Activated naive CD4-positive, alpha-beta T cell treated with anti-CD3 and anti-CD28 coated beads, Interleukin-2, amount 10 ng/mL, durations not matched to agents 7 days and 5 days (primary cell): ENCODE measurements at places on chromosomes 2 and 18.

DNA sequence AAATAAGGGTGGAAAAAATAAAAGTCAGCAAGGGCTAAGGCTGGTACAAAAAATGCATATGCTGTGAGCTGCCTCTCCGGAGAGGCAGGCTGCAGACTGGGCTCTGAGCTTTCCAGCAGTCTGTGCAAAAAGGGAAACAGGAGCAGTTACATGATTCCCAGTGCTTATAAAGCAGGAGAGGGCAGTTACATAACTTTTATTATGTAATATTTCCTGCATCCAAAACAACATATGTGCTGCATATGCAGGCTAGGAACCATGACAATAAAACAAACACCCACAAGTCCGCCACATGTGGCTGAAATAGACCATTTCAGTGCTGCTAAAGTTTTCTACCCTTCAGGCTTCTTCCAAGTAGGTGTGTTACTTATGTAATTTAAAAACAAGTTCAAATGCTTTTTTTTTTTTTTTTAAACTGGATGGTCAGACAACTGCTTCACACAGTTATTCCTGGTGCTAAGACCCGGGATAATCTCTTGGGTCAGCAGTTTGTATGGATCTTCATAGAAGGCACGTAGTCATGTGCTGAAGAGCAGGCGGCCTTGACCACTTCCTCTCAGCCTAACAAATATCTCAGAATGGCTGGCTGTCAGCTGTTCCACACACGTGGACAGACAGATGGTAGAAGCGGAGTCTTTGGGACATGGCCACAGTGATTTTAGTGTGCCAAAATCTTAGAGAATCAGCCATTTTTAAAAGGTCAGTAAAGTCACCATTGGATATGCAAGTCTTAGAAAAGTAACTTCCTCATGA lies 43.5 kb downstream of the ARMC9 start:
- no peak for DNase-seq

DNA sequence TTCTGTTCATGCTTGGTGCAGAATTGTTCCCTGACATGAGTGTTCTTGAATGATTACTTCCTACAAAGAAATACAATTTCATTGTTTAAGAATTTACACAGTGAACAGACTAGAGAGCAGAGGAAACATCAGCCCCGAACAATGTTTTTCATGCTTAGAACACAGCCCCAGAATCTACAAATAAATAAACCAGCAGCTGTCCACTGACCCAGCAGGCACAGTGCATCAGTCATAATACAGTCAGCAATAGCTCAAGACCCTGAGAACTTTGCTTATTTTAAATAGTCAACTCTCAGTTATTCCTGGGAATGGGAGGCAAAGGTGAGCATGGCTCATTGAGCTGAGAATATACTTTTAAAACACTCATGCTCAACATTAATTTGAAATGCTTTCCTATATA lies 38.4 kb downstream of the XIRP2 start:
- no peak for DNase-seq

DNA sequence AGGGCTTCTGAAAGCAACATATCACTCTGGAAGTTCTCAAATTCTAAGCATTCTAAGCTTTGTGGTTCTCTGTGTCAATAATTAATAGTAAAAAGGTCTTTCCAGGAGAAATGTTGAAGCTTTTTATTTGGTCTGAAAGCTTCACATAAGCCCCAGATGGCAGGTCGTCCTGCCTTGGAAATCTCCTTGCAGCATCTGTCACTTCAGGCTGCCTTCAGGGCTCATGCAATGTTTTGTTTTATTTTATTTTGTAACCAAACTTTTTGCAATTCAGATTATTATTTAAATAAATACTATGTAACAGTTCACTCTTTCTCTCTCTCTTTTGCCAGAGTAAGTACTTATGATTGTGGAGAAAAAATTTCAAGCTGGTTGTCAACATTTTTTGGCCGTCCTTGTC lies 46.7 kb upstream of the FHOD3 start:
- DNase-seq: no peak

DNA sequence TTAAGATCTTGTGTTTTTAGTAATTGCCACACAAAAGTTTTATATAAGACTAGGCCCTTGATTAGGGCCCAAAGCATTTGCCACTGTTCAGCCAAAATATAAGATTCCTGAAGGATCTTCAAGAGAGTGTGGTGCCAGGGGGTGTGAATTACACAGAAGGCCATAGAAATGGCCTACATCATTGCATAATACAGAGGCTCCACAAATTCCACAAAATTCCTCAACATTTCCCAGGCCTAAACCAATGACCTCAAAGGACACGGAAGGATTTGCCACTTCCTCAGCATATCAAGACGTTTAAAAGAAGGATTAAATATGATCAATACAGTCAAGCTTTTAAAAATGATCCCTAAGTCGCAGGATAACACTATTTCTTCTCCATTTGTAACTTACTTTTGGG lies 24.1 kb downstream of the COL6A3 start:
- DNase-seq: no peak

DNA sequence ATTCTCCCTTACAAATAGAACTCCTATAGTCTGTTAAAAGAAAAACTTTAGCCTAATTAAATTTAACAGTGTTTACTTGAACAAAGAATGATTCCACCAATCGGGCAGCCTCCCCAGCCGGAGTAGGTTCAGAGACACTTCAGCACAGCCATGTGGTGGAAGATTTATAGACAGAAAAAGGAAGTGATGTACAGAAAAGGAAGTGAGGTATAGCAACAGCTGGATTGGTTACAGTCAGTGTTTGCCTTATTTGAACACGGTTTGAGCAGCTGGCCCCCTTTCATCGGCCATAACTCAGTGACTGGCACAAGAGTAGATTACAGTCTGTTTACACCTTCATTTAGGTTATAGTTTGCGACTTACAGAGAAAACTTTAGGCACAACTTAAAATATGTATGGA lies 2.1 kb upstream of the SKA1 start:
- no peak for DNase-seq

DNA sequence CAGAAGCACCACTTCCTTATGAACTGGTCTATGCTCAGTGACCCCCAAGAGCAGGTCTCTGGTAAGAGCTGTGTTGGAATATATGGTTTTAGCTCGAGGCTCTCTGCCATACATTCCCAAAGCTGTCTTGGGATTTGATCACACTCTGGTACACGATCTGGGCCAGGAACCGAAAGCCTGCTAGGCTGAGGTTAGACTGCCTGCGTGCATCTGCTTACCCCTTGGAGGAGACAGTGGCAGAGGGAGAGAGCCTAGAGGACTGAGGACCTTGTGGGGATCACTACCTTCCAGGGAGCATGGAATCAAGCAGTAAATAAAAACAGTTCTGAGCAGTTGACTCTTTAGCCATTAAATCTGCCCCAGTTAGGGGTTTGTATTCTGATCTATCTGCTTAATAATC lies 63.7 kb downstream of the ZNF532 start:
- DNase-seq: no peak

DNA sequence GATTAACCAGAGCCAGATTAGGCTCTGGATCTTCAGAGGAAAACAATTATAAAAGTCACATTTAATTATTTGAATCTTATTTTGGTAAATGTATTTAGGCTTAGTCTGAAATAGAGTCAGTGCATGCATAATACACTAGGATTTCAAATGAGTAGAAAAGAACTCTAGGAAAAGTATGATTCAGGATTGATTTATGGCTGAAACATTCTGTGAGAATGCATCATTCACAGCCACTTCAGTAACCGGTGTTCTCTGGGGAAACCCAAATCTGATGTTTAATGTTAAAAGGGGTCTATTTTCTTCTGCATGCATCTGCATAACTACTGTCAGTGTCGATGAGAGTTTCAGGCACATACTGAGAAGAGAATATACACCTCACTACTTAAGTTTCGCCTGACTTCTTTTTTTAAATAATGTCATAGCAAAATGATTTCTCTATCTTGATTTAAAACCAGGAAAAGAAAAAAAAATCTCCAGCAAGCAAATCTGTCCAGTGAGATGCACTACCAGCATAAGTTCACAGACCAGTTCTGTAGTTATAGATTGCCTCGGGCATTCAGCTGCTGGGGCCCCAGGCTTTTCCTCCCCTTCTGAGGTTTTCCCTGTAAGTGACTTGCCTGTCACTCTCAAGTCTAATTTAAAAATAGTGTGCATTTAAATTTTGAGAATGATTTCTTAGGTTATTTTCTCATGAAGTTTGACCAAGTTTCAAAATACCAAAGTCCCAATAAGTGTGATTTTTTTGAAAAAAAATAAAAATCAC lies 501.5 kb downstream of the NR4A2 start:
- DNase-seq: no peak
